ENCODE measurements at places on chromosomes 6 and 20. TPM values are rescaled to one million over a fixed set of nuclear protein-coding genes. Genes with fewer than 3 reads are reported as not detected.

DNA sequence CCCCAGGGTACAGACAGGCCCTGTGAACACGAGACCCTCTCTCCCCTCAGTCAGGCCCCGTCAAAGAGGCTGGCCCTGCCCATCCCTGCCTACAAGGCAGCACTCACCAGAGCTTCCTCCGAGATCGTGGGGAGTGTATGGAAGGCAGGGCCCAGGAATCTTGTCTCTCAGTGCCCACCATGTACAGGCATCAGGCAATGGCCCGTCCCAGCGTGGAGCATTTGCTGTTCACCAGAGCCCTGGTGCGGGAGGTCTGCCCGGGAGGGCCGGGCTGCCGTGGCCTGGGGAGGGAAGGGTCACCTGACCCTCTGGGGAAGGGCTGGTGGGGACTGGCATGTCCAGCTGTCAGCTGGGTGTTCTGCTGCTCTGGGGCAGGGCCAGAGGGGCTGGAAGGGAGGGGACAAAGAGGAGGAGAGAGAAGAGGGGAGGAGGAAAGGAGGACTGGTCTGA is at the start of gene IP6K3:
TSS of gene IP6K3 (minus strand) at position 255 of the 450 bp plus-strand sequence. CDS start 11,429 bp downstream, outside the sequence.
- DNase-seq: peak; percentile 74

DNA sequence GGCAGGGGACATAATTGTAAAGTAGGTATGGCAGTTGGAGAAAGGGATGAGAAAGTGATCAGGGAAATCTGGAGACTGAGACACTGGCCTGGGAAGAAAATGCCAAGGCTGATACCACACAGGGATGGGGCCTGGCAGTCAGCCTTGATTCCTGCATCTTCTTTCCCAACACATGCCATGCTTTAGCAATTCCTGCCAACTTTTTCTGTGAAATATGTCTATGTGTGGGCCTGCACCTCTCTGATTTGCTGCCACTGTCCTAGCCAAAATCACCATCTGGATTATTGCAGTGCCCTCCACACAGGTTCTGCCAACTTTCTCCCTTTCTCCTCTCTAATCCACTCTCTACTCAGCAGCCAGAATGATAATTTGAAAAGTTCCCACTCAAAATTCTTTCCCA is 759.8 kb upstream of the CITED2 start:
- no peak for DNase-seq

The SRPK1 gene
- total RNA-seq: 61.7 TPM

GRCh38 chr6:89356642-89357170 is 4.2 kb upstream of the UBE2J1 start:
- DNase-seq: no peak

GRCh38 chr20:31485450-31486339 is 10.6 kb downstream of the REM1 start:
- DNase-seq: peak; percentile 25

The FNDC11 gene
- 0.97 TPM for total RNA-seq

- peak; percentile 34 for DNase-seq
Measured at GRCh38 chr6:160348223-160349019, at the start of gene SLC22A3. Gene SLC22A3, plus strand, starts transcription at chr6:160348378. Its CDS starts 42 bp downstream, at chr6:160348420.

DNA sequence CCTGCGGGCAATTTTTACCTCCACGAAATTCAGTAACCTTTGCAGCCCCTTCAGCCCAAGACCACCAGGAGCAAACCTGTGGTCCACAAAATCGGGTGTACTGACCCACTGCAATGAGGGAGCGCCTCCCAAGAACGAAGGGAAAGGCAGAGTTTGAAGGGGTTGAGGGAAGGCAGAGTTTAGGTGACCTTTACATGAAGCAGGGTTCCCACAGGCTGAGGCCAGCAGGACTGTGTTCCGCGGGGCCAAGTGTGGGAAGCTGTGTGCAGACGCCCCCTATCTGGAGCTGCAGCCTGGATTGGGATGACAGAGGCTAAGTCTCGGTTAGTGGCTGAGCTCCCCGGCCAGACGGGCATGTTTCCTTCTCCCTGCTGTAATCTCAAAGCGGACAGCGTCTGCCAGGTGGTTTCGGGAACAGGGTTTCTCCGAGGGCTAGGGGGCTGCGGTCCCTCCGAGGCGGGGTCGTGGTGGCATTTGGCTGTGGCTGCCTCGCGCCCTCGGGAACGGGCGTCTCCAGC is 826 bp upstream of the PYGB start:
- peak; percentile 81 for DNase-seq

The RIPPLY2 gene
- total RNA-seq: not detected

The RAET1E gene
- total RNA-seq: under 0.01 TPM

- no peak for DNase-seq
Measured at GRCh38 chr6:11992086-11992485, 20.0 kb upstream of the HIVEP1 start.

GRCh38 chr6:111782887-111783466 is 90.3 kb downstream of the FYN start:
- DNase-seq: no peak

GRCh38 chr6:143872201-143872600 is 7.9 kb downstream of the ZC2HC1B start:
- peak; percentile 39 for DNase-seq

The PTGIS gene
- total RNA-seq: 6.1 TPM

GRCh38 chr6:154705471-154706113 is 27.6 kb upstream of the SCAF8 start:
- DNase-seq: peak; percentile 34

DNA sequence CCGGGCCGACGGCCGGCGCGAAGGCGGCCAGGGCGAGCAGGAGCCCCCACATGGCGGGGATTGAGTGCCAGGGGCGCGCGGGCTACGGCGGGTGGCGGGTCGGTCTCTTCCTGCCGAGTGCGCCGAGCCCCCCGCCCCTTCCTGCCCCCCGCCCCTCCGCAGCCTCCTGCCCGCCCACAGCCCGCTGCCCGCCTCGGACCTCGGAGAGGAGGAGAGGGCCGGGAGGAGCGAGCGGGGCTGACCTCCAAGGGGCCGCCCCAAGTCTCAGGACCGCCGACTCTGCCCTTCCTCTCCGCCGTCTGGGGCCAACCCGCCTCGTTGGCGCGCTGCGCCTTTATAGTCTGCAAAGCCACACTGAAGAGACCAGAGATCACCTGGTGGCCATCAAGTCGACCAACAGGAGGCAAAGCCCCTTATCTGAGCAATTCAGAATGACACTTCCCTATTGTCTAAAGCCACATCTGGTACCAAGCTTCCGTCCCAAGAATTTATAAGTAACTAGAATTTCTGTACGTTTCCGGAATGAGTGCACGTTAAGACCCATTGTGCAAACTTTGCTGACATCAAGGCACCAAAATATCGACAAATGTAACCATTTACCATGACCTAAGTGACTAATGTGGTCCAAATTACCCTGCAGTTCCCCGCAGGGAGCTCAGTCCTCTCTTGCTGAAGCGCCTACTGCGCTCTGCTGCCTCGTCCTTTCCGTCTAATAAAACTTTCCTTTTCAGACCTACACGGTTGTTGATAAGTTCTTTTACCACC is at the start of gene CPXM1:
TSS of gene CPXM1 (minus strand) at position 107 of the 765 bp plus-strand sequence. CDS start at position 52, 55 bp downstream.
- DNase-seq: no peak

The RGL2 gene
- total RNA-seq: 13.0 TPM

- DNase-seq: no peak
Measured at GRCh38 chr6:53766930-53767329, 27.9 kb upstream of the LRRC1 start.

DNA sequence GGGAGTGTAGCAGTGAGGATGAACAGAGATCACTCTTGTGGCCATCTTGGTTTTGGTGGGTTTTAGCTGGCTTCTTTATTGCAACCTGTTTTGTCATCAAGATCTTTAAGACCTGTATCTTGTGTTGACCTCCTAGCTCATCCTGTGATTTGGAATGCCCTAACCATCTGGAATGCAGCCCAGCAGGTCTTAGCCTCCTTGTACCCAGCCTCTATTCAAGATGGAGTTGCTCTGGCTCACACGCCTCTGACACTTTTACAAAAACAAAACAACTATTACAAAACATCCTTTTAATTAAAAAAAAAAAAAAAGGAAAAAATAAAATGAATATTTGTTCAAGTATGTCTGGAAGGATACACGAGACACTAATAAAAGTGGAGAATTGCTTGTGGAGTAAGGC is 62.4 kb downstream of the PHACTR2 start:
- DNase-seq: no peak

The BPI gene
- not detected for total RNA-seq

The TRIM40 gene
- total RNA-seq: not detected

- no peak for DNase-seq
Measured at GRCh38 chr6:1716396-1716795, 106.7 kb downstream of the FOXC1 start.

DNA sequence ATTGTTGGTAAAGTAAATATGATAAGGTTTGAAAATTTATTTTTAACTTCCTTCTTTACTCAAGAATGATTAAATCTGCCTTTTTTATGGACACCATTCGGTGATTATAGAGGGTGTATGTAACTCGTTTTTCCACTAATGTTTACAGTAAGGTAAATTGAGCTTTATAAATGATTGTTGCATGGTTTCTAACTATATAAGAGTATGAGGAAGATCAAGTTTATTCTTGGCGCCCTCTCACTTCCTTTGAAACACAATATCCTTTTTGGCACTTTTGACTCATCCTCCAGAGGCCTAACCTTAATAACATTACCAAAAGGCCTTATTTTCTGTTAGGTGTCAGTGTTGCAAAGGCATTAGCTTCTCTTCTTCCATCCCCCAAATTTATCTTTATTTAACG is 41.8 kb upstream of the MTRF1L start:
- DNase-seq: no peak

GRCh38 chr6:137652961-137653705 is 158.9 kb upstream of the OLIG3 start:
- DNase-seq: no peak

The FAM209B gene
- total RNA-seq: not detected

GRCh38 chr6:45844986-45845385 is 170.7 kb downstream of the CLIC5 start:
- DNase-seq: no peak

The MLN gene
- total RNA-seq: not detected

The LINC00237 gene
- total RNA-seq: not detected

DNA sequence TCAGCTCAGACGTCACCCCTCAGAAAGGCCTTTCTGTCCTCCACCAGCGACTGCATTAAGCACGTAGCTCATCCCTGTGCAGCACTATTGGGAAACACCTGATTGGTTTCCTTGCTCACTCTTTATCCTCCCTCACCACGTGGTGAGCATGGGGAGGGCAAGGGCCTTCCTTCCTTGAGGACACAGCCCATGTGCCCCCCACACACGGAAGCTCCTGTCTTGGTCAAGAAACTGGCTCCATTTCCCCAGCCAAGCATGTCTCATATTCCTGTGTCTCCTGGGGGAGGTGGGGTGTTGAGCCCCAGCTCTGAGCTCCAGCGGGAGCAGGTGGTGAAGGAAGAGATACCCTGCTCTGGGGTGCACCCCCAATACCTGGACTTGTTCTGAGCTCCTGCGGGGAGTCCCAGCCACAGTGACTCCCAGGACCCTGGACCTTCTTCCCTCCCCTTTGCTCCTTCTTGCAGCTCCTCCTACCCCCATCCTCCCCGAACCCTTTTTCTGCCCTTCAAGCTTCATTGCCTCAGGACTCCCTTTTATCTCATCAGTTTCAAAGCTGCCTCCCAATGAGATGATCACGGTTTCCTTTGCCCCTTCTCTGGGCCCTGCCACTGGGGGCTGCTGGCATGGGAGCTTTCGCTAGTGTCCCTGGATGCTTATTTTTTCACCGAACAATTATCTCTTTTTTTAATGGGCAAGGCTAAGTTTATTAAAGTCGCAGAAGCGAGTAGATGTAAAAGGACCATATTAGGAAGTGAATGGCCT is 230.1 kb downstream of the TFAP2C start:
- DNase-seq: no peak

DNA sequence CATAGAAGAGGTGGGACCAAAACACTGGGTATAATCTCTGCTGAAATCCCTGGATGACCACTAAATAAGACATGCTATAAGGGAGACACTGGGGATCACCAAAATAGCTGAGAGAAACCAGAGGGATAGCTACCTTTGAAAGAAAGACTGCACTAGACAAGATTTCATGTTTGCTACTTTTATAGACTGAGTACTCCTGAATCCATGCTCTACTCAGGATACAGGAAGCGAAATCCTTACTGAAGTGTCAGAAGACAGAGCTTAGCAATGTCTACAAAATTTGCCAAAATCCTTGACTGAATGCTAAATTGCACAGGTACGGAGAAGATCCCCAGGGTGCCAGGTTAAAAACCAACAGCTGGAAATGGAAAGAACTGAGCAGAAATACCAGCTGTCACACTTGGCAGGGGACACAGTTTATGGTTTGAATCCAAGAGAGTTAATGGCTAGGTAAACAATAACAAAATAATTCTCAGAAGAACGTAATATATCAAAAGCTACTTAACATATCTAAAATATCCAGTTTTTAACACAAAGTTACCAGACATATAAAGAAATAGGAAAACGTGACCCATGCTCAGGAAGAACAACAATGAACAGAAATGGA is 125.4 kb downstream of the MAN1A1 start:
- DNase-seq: no peak

GRCh38 chr6:1801401-1801800 is 191.7 kb downstream of the FOXC1 start:
- DNase-seq: no peak

The KCNB1 gene
- total RNA-seq: not detected

All from fibroblast of villous mesenchyme (primary cell).